Skeletal muscle tissue (tissue), 5 donors: ENCODE measurements at places on chromosomes 4 and X. TPM values are rescaled to one million over a fixed set of nuclear protein-coding genes. Genes with fewer than 3 reads are reported as not detected.

The CXCL5 gene
- total RNA-seq, result under 0.01 TPM

The TADA2B gene
- total RNA-seq, result 19.3 TPM

The DDX53 gene
- total RNA-seq, result not detected

The TRPC5OS gene
- total RNA-seq, result not detected

The GC gene
- not detected for total RNA-seq

The CXCL3 gene
- not detected for total RNA-seq

The LNX1 gene
- total RNA-seq, result 4.2 TPM

The OTUD4 gene
- 74.6 TPM for total RNA-seq

The PDZD11 gene
- 14.1 TPM for total RNA-seq

The NPY2R gene
- total RNA-seq, result not detected

The CFI gene
- total RNA-seq, result 5.7 TPM

The DUX4 gene
- total RNA-seq, result not detected

The CAPN6 gene
- total RNA-seq, result 205 TPM

The TCP11X2 gene
- total RNA-seq, result not detected

The ACE2 gene
- not detected for total RNA-seq

The LARP1B gene
- total RNA-seq, result 32.9 TPM

The FAM9C gene
- under 0.01 TPM for total RNA-seq
